ENCODE measurements at places on chromosomes 3 and 15.

GRCh38 chr15:89669941-89670340 is 9.2 kb downstream of the PLIN1 start:
- DNase-seq = no peak

- DNase-seq = peak; percentile 12
Measured at GRCh38 chr3:127074900-127075360, 92.0 kb downstream of the PLXNA1 start.

GRCh38 chr3:43418601-43419272 is 132.4 kb downstream of the SNRK start:
- no peak for DNase-seq

- no peak for DNase-seq
Measured at GRCh38 chr15:80967451-80967850, 22.2 kb downstream of the MESD start.

- no peak for DNase-seq
Measured at GRCh38 chr3:40290396-40290795, 19.1 kb upstream of the EIF1B start.

Measured in CD4-positive, alpha-beta T cell treated with Interleukin-15 for 1 hour (primary cell).